ENCODE measurements at places on chromosomes 4 and X.

DNA sequence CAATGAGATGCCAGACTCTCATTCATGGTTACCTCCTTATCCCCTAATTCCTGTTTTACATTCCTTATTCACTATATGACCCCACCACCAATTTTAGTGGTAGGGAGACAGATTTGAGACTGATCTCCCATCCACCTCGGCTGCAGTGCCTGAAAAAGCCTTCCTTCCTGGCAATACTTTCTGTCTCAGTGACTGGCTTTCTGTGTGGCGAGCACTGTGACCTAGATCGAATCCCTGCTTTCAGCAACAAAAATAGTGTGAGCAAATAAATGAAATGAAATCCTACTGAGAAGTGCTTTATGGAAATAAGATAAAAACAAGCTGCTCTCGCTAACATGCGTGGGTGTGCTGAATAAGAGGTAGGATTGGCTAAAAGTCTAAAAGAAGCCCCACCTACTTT, 165.3 kb downstream of the GPM6A start:
- no peak for DNase-seq

DNA sequence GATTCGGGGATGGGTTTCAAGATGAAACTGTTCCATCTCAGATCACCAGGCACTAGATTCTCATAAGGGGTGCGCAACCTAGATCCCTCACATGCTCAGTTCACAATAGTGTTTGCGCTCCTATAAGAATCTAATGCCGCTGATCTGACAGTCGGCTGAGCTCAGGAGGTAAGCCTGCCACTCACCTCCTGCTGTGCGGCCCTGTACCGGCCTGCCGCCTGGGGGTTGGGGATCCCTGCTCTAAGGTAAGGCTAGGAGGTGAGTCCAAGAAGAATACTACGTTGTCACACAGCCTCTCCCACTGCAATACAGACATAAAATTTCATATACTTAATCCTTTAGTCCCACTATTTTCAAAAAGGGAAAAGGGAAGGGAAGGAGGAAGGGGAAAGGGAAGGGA, 213.4 kb upstream of the HCCS start:
- DNase-seq, result no peak

- peak; percentile 11 for DNase-seq
These were observed 6.7 kb downstream of the TEC start for GRCh38 chr4:48262926-48263325.

DNA sequence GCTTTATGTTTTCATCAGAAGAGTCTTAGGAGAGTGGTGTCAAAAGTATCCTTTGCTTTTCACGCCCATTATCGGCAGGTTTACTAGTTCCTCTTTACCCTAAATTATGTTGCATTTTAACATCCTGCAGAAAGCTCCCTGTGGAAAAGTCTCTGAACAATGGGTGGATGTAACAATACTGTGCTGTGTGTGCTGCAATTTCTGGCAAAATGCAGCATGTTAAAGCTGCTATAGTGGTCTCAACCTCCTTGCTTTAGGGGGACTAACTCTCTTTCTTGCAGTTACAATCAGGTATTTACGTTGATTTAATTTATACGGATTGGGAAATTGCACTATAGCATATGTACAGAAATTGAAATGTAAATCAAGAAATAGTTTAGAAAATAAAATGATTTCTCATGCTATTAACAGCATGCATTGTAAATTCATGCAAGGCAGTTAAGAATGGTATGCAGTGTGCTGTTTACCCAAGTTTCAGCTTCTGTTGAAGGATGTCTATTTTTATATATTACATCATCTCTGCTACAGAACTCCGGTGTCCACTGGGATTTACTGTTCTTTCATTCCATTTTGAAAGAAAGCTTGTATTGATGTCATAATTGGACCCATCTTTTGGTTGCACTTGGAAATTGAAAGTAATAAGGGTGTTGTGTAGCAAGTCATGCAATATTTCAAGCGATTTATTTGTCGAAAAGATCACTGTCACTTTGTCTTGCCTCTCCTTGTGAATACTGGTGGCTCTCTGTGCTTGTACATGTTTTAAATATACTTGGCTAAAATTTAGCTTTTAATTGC, 145.7 kb downstream of the RAPGEF2 start:
- peak; percentile 36 for DNase-seq

DNA sequence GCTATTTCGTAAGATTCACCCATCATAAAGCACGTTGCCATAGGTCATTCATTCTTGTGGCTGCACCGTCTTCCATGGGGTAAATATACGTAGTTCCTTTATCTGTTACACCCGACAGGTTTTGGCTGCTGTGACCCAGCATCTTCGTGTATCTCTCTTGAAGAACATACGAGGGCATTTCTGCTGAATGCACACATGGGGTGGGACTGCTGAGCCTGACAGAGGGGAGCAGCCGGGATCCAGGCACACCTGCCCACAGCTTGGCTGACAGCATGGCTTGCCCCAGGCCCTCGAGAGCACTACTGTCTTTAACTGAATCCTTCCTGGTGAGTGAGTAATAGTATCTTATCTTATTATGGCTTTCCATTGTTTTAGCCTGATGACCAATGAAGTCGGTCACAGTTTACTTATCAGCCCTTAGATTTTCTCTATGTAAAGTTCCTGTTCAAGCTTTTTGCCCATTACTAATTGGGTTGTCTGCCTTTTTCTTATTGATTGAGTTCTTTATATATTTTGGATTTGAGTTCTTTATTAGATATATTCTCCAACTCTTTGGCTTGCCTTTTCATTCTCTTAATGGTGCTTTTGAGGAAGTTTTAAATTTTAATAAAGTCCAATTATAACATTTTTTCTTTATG, 45.0 kb upstream of the MXD4 start:
- no peak for DNase-seq

DNA sequence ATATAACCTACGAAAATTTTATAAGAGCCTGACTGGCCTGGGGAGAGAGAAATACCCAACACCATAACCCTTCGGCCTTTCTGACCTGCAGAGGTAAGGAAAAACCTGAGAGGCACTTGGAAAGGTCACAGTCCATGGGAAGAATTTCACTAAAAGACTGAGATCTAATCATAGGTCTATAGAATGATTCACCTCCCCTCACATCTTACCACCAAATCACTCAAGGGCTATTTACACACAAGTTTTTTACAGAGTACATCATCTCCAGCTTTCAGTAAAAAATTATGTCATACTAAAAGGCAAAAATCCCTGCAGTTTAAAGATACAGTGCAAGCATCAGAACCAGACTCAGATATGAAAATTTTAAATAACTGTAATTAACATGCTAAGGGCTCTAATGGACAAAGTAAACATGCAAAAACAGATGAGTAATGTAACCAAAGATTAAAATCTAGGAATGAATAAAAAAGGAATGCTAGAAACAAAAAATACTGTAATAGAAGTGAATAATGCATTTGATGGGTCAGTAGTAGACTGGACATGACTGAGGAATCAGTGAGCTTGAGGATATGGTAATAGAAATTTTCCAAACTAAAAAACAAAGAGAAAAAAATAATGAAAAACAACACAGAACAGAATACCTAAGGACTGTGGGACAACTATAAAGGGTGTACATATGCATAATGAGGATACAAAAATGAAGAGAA, 32.1 kb upstream of the SLC16A2 start:
- no peak for DNase-seq

- DNase-seq, result peak; percentile 39
These were observed 29.5 kb downstream of the ABLIM2 start for GRCh38 chr4:8129136-8129535.

DNA sequence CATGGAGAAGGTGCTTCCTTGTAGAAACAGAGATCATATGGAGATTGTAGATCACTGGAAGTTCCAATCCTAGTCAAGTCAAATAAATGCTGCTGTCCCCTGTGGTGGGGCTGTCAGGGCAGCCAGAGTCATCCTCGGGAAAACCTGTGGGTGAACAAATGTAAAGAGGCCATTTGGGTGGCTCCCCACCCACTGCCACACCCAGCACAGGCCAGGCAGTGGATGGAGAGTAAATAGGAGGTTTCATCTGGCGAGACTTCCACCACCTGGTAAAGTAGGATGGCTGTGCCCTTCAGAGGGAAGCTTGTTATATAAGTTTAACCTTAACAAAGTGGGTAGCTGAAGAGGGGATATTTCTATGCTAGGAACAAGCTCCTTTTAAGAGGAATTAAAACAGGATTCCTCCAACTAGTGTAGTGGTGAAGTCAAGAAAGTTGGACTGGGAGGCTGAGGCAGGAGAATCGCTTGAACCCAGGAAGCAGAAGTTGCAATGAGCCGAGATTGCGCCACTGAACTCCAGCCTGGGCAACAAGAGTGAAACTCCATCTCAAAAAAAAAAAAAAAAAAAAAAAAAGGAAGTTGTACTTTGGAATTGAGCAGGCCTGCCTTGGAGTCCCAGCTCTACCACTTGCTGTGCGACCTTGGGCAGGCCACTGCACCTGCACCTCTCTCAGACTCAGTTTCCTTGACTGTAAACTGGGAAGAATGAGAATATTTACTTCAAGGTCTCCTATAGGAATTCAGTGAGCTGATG, 273.7 kb downstream of the PTTG2 start:
- DNase-seq, result no peak

- DNase-seq, result no peak
These were observed 7.8 kb downstream of the FLNA start for GRCh38 chrX:154366666-154367055.

DNA sequence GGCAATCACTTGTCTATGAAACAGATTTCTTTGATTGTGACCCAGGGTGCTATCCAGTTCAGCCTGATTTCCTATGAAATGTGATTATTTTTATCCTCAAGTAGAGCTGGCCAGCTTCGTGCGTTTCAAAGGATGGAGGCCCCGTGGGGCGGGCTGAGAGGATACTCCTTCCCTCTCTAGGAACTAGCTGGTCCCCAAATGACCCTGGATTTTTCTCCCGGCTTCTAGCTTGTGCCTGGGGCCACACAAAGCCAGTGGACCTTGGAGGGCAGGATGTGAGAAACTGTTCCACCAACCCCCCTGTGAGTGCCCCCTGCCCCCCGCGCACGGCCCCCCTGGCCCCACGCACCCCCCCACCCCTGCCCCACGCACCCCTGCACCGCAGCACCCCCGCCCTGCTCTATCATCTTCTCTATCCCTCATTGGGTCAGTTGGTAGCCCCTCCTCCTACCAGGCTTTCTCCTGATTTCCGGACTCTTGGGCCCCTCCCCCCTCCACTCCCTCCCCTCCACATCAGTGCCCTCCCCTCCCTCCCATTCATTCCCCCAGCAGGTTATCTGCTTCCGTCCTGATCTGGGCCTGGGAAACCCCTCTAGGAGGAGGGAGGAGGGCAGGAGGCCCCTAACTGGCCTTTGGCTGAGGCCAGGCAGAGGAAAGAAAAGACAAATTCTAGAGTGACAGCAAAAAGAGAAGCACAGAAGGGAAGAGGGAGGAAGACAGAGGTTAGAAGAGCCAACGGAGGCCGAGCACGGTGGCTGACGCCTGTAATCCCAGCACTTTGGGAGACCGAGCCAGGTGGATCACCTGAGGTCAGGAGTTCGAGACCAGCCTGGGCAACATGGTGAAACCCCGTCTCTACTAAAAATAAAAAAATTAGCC, 3.3 kb downstream of the XPNPEP2 start:
- DNase-seq, result no peak

- no peak for DNase-seq
These were observed 46.3 kb downstream of the SULT1E1 start for GRCh38 chr4:69813628-69814027.

- DNase-seq, result no peak
These were observed 155.7 kb downstream of the SNCA start for GRCh38 chr4:89681219-89681618.

- DNase-seq, result no peak
These were observed 287.3 kb downstream of the STK32B start for GRCh38 chr4:5338531-5338930.

- peak; percentile 16 for DNase-seq
These were observed 91.5 kb downstream of the ELOVL6 start for GRCh38 chr4:110106931-110107296.

DNA sequence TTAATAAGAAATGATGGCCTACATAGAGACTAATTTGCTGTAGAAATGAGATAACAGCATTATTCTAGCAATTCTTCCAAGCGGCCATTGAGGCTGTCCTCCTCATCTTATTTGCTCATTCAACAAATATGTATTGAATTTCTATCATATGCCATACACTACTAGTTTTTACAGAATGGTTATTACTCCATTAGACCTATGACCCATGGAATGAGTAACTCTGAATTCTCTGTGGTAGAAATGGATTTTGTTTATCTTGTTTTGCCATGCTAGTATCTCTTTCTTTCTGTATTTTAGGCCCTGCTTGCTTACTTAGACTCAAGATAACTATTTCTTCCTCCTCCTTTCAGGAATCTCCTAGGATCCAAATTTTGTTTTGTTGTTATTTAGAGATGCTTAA, 103.5 kb downstream of the RPA4 start:
- no peak for DNase-seq

DNA sequence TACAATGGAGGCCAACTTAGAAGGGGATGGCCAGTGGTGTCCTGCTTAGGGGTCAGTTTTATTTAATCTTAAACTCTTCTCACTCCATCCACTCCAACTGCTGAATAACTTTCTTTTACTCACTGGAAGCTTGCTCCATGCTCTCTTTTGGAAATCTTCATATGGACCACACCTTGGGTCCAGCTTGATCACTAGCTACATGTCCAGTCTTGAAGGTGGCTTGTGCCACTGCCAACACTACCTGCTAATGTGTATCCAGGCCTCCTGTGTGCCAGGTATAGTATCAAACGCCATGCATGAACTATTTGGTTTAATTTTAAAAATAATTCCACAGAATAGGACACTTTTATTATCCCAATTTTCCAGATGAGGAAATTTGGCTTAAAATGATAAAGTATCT, 37.0 kb upstream of the KDR start:
- DNase-seq, result no peak

- no peak for DNase-seq
These were observed 129.0 kb downstream of the AMMECR1 start for GRCh38 chrX:110188701-110189558.

- no peak for DNase-seq
These were observed 22.2 kb upstream of the SULT1E1 start for GRCh38 chr4:69882150-69882549.

GRCh38 chr4:84647312-84647884, 64.5 kb downstream of the CDS1 start:
- DNase-seq, result no peak

DNA sequence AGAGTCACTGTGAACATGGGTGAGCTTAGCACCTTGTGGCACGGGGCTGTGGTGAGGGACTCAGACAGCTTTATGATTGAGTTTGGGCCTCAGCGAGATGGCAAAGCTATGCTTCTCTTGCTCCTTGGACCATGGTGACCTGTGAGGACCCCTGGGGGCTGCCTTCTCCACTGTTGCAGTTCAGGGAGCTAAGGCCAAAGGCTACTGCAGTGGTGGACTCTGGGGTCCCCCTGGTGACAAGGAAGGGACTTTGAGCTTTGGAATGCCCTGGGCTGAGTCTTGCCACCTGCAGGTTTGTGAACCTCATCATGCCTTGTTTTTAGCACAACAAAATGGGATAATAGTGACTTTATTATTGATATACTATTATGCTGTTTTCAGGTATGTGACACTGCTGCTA, 36.5 kb downstream of the TBL1X start:
- no peak for DNase-seq

All from A172 (cell line).